ENCODE measurements at places on chromosomes 3 and 15. TPM values are rescaled to one million over a fixed set of nuclear protein-coding genes. Genes with fewer than 3 reads are reported as not detected.

GHSR gene
- not detected for total RNA-seq

RBMS3 gene
- 23.9 TPM for total RNA-seq

GPR149 gene
- not detected for total RNA-seq

GRCh38 chr3:60555686-60556354 is 695.4 kb downstream of the FHIT start:
- no peaks in the 10 kb centered on the region for H3K36me3 ChIP-seq
- no peaks in the 10 kb centered on the region for H3K27me3 ChIP-seq
- DNase-seq, result no peak

GRCh38 chr3:125194849-125195601 is 17.5 kb downstream of the SLC12A8 start:
- no peak overlapping the region for H3K4me3 ChIP-seq
- DNase-seq, result no peak
- H3K27me3 ChIP-seq, result no peaks in the 10 kb centered on the region
- H3K36me3 ChIP-seq, result no peaks in the 10 kb centered on the region
- no peaks in the 10 kb centered on the region for H3K4me1 ChIP-seq
- H3K27ac ChIP-seq, result no peak overlapping the region

GRCh38 chr15:51193526-51193925 is 98.8 kb upstream of the TNFAIP8L3 start:
- no peak overlapping the region for H3K27ac ChIP-seq
- H3K36me3 ChIP-seq, result no peaks in the 10 kb centered on the region
- H3K4me1 ChIP-seq, result peaks cover 40% of the 10 kb centered on the region
- DNase-seq, result no peak

DNA sequence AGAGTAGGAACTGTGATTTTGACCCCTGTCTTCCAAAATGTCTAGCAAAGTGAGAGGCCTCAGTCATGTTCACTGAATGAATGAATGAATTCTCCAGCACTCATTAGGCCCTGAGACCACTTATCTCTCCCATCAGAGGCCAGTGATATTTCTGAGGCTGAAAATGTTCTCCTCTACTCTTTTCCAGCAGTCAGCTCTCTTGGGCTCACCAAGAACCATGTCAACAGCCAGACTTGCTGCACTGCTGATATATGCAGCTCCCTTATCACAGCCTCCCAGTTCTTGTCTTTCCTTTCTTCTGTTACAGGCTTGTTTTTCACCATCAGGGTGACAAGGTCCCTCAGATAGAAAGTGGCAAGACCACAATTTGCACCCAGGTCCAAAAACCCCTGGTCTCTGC is 28.7 kb upstream of the MFSD1 start:
- DNase-seq, result no peak
- H3K4me1 ChIP-seq, result peaks cover 35% of the 10 kb centered on the region
- no peak overlapping the region for H3K27ac ChIP-seq
- no peaks in the 10 kb centered on the region for H3K36me3 ChIP-seq

- no peaks in the 10 kb centered on the region for H3K4me1 ChIP-seq
- DNase-seq, result no peak
These were observed 149.7 kb upstream of the LRRFIP2 start for GRCh38 chr3:37324131-37324530.

DNA sequence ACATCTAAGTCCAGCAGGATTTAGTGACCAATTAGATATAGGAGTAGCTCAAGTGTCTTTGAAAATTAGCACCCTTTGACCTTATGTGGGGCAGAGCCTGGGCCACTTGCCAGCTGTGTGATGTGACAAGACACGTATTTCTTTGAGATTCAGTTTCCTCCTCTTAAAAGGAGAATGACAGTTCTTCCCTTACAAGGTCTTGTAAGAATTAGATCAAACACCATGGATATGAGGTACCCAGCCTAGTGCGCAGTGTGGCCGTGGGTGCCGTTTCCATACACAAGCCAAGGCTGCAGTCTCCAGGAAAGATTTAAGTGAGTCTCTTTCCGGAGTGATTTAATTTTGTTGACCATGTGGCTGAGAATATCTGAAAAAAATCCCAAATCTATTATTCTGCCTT is 46.3 kb downstream of the ARHGAP31 start:
- H3K4me3 ChIP-seq, result no peak overlapping the region
- no peaks in the 10 kb centered on the region for H3K36me3 ChIP-seq
- peaks cover 66% of the 10 kb centered on the region for H3K4me1 ChIP-seq
- DNase-seq, result no peak
- no peaks in the 10 kb centered on the region for H3K27me3 ChIP-seq
- no peak overlapping the region for H3K27ac ChIP-seq

DNA sequence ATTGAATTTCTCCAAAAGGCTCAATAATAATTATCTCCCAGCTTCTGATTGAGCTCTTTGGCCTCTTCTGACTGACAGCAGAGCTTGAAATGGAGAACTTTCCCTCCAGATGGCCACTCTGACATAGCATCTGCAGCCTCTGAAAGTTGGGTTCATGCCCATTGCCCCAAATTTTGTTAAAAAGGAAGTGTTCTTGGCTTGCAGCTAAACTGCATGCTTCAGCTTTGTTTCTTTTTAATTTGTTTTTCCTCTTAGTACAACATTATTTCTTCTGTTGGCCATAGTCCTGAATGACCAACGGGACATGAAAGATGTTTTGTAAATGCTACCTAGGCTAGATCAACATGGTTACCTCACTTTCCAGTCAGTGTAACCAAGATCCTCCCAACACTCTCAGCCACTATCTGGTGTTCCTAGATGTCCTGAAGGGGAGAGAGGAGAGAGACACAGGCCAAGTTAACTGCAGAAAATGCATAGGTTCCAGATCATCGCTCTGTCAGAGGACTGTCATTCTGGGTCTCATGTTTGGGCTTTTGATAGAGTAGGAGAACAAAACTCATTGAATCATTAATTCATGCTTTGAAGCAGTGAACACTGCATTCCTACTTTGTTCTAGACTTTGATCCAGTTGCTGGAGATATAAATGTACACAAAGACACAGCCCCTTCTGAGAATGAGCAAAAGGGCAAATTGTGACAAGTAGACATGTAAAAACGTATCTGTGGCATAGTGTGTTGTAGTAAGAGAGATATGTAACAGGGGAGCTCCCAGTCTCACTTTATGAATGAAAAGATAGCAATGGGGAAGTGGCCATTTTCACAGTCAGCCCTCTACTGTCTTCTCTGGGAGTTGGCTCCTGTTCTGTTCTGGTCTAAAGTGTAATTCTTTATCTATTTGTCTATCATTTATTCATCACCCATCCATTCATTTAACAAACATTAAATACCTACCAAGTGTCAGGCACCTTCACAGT is 156.2 kb downstream of the ZNF621 start:
- H3K27me3 ChIP-seq, result no peaks in the 10 kb centered on the region
- H3K4me1 ChIP-seq, result no peaks in the 10 kb centered on the region
- H3K4me3 ChIP-seq, result no peak overlapping the region
- no peak overlapping the region for H3K27ac ChIP-seq
- no peaks in the 10 kb centered on the region for H3K36me3 ChIP-seq
- peak; percentile 24 for DNase-seq
